ENCODE measurements at places on chromosomes 3 and 15.

DNA sequence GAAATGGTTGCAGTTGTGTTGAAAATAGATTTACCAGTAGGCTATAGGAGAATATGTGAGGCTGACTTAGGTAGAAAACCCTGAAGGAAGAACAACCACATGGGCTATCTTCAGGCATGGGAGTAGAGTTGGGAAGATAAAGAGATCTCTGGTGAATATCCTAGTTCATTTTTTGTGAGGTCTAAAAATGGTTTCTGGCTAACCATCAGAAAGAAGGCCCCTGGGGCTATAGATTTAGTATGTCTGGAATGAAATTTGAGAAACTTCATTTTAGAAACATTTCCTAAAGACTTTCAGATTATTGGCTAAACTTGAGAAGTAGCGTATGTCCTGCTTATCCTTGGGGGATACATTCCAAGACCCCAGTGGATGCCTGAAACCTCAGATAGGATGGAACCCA, 148.2 kb downstream of the NAALADL2 start:
- H3K27me3 ChIP-seq: no peaks in the 10 kb centered on the region
- no peak overlapping the region for H3K4me3 ChIP-seq
- no peak overlapping the region for H3K27ac ChIP-seq
- H3K4me1 ChIP-seq: no peaks in the 10 kb centered on the region

GRCh38 chr15:72078887-72079286, 39.1 kb downstream of the MYO9A start:
- peaks cover 9% of the 10 kb centered on the region for H3K4me1 ChIP-seq
- H3K4me3 ChIP-seq: no peak overlapping the region
- H3K36me3 ChIP-seq: no peaks in the 10 kb centered on the region
- H3K27ac ChIP-seq: no peak overlapping the region
- no peak for DNase-seq

GRCh38 chr3:190058521-190059241, 62.0 kb downstream of the P3H2 start:
- H3K4me1 ChIP-seq: no peaks in the 10 kb centered on the region
- H3K27ac ChIP-seq: peak overlapping the region; percentile 50
- DNase-seq: no peak

- no peaks in the 10 kb centered on the region for H3K36me3 ChIP-seq
- peak overlapping the region; percentile 3 for H3K4me3 ChIP-seq
- no peaks in the 10 kb centered on the region for H3K27me3 ChIP-seq
- peak overlapping the region; percentile 68 for H3K27ac ChIP-seq
These were observed 400.2 kb upstream of the TBL1XR1 start for GRCh38 chr3:177597311-177598096.
